ENCODE measurements at places on chromosomes 16 and 17. TPM values are rescaled to one million over a fixed set of nuclear protein-coding genes. Genes with fewer than 3 reads are reported as not detected.
A peak's percentile ranks its signal among the peaks of the same experiment; 100 is the strongest.

KLHDC4 gene
- 29.6 TPM for total RNA-seq

DNA sequence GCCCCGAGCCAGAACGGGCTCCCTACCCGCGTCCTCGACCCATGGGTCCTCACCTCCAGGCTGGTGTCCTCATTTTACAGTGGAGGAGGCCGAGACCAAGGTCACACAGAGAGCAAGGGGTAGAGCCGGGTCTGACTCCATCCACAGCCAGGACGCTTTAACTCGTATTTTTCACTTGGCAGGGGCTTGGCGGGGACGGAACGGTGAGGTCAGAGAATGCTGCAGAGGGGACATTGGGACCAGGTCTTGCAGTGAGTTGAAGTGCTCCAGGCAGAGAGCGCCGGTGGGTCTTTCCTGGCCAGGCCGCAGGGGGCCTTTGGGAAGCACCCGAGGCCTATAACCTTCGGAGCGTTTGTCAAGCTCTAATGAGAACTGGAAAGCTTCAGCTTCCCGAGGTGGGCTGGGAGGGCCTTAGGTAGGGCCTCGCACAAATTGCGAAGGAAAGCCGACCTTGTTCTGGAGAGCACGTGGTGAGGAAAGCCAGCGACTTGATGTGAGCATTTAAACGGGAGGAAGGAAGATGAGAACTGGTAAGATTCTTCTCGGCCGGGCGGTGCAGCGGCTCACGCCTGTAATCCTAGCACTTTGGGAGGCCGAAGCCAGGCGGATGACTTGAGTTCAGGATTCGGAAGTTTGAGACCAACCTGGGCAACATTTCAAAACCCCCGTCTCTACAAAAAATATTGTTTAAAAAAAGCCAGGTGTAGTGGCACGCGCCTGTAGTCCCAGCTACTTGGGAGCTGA, 908 bp upstream of the CLUH start:
- no peak for DNase-seq
- no peaks in the 10 kb centered on the region for H3K36me3 ChIP-seq
- H3K4me1 ChIP-seq: peaks cover 20% of the 10 kb centered on the region
- H3K4me3 ChIP-seq: peak overlapping the region; percentile 68
- H3K27me3 ChIP-seq: no peaks in the 10 kb centered on the region
- H3K27ac ChIP-seq: peak overlapping the region; percentile 0

DNA sequence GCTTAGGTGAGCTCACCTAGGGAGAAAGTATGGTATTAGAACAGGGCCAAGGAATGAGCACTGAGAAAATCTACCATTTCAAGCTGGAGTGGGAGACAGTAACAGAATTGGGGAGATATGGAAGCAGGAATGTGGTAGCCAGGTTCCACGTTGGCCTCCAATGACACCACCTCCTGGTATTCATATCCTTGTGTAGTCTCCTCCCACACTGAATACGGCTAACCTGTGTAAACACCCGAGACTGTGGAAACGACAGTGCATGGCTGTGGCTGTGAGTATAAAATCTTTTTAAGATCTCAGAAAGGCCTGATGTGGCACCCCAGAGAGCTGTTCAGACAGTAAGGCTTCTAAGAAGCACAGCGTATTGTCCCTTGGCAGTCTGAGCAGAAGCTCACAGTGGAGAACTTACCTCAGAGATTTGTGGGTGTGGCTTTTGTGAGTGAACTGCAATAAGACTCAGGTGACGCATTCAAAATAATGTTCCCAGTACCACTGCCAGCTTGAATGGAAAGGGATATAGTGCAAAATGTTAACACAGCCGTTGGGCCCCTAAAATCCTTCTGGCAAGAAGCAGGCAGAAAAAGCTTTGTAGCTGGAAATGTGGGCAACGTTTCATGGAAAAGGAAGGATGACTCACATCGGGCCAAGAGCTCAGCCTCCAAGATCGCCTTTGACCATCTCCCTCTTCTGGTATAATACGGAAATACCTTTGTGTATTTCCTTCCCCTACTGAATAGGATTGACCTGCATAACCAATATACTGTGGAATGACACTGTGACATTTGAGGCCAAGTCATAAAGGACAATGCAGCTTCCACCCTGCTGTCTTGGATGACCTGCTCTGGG, 14.4 kb downstream of the SDR42E1 start:
- H3K4me3 ChIP-seq: peak overlapping the region; percentile 6
- H3K27me3 ChIP-seq: no peaks in the 10 kb centered on the region
- no peaks in the 10 kb centered on the region for H3K36me3 ChIP-seq
- H3K4me1 ChIP-seq: peaks cover 14% of the 10 kb centered on the region
- H3K27ac ChIP-seq: peak overlapping the region; percentile 57
- peak; percentile 70 for DNase-seq

DNA sequence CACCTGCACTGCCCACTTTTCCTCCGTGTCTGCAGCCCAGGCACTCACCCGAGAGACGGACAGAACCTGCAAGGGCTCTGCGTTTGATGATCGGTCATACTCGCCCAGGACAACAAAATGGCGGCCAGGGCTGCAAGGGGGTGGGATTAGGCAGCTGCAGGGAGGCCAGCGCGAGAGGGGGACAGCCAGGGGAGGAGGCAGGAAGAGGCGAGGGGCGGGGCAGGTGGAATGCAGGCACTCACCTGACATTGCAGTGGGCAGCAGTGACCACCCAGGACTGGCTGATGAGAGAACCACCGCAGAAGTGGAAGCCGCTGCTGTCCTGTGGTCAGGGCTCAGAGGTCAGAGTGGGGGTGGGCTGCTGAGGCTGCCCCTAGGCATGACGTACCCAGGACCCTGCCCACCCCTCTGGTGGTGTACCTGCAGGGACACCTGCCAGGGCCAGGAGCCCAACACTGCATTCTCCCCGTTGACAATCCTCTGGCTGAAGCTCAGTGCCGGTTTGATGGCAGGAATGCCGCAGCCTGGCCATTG, 917 bp downstream of the CTRL start:
- H3K4me3 ChIP-seq: no peak overlapping the region
- peaks cover 14% of the 10 kb centered on the region for H3K4me1 ChIP-seq
- no peak overlapping the region for H3K27ac ChIP-seq
- DNase-seq: no peak
- H3K36me3 ChIP-seq: peaks cover 3% of the 10 kb centered on the region

OR1A1 gene
- total RNA-seq: not detected

MEIOC gene
- total RNA-seq: 0.55 TPM

FOXL1 gene
- 8.1 TPM for total RNA-seq

DNA sequence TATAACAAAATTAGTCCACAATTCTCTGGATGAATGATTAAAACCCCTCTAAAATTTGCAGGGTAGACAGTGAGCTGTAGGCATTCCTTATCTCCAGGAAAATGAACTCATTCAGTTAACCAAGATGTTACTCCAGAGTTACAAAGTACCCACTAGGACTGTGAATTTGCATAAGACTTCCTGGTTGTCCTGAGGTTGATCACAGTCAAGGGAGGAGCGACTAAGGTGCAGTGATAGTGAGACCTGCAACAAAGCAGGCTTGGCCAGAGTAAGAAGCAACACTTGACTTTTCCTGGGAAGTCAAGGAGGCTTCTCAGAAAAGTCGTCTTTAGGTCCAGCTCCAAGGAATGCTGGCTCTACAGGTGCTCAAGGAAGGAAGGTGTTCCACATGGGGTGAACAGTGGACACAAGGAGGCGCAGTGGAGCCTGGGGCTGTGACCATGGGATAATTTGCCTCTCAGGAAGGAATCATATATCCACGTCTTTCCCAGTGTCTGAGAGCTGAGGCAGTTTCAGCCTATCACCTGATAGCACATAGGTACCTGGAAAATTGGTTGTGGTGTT, 821.1 kb upstream of the EEF2KMT start:
- no peak overlapping the region for H3K27ac ChIP-seq
- H3K4me1 ChIP-seq: peaks cover 6% of the 10 kb centered on the region
- H3K27me3 ChIP-seq: no peaks in the 10 kb centered on the region
- H3K4me3 ChIP-seq: no peak overlapping the region

DNA sequence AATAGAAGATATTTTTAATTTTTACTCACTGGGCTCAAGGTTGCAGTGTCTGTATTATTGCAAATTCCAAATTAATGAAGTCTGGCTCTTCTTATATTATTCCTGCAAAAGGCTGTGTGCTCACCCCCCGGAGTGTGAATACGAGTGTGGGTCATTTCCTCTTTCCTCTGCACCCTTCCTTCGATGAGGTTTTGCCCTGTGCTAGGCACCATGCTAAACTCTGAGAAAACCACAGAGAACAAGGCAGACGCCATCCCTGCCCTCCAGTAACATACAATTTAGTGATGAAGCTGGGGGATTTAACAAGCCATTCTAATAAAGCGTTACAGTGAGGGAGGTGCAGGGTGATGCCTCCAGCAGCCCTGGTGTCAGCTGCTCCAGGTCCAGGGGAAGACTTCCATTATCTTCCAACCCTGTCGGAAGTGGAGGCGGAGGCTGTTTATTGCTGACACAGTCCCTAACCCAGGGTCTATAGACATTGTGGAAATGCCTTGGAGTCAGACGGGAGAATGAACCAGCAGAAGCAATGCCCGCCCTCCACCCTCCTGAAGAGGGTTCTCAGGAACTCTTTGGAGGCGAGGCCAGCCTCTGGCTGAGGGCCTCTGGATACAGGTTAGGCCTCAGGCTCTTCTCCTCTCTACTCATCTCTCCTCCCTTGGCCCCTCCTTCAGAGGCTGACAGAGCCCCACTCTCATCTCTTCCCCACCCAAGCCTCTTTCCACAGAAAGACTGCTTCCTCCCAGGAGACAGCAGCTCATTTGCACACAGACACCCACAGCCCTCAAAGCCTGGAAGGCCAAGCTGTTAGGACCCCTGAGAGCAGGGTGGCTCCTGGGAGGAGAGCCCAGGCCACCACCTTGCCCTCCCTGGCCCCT, 2.0 kb upstream of the ACE start:
- H3K36me3 ChIP-seq: no peaks in the 10 kb centered on the region
- H3K27me3 ChIP-seq: peaks cover 13% of the 10 kb centered on the region
- H3K4me1 ChIP-seq: peaks cover 24% of the 10 kb centered on the region
- no peak overlapping the region for H3K4me3 ChIP-seq
- no peak overlapping the region for H3K27ac ChIP-seq

UTS2R gene
- not detected for total RNA-seq

DNA sequence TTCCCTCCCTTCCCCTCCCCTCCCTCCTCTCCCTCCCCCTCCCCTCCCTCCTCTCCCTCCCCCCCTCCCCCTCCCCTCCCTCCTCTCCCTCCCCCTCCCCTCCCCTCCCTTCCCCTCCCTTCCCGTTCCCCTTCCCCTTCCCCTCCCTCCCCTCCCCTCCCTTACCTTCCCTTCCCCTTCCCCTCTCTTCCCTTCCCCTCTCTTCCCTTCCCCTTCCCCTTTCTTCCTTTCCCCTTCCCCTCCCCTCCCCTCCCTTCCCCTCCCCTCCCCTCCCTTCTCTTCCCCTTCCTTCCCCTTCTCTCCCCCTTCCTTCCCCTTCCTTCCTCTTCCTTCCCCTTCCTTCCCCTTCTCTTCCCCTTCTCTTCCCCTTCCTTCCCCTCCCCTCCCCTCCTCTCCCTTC, 61.1 kb downstream of the EMP2 start:
- no peaks in the 10 kb centered on the region for H3K27me3 ChIP-seq
- H3K36me3 ChIP-seq: no peaks in the 10 kb centered on the region
- H3K4me1 ChIP-seq: no peaks in the 10 kb centered on the region

GRCh38 chr17:68622423-68622822, 21.3 kb upstream of the FAM20A start:
- no peak overlapping the region for H3K27ac ChIP-seq
- no peaks in the 10 kb centered on the region for H3K4me1 ChIP-seq
- DNase-seq: no peak
- no peaks in the 10 kb centered on the region for H3K36me3 ChIP-seq

- H3K4me3 ChIP-seq: no peak overlapping the region
- no peak overlapping the region for H3K27ac ChIP-seq
- H3K36me3 ChIP-seq: no peaks in the 10 kb centered on the region
- no peaks in the 10 kb centered on the region for H3K27me3 ChIP-seq
- no peak for DNase-seq
Observed at GRCh38 chr16:9402293-9402860, 310.9 kb downstream of the HAPSTR1 start.

DNA sequence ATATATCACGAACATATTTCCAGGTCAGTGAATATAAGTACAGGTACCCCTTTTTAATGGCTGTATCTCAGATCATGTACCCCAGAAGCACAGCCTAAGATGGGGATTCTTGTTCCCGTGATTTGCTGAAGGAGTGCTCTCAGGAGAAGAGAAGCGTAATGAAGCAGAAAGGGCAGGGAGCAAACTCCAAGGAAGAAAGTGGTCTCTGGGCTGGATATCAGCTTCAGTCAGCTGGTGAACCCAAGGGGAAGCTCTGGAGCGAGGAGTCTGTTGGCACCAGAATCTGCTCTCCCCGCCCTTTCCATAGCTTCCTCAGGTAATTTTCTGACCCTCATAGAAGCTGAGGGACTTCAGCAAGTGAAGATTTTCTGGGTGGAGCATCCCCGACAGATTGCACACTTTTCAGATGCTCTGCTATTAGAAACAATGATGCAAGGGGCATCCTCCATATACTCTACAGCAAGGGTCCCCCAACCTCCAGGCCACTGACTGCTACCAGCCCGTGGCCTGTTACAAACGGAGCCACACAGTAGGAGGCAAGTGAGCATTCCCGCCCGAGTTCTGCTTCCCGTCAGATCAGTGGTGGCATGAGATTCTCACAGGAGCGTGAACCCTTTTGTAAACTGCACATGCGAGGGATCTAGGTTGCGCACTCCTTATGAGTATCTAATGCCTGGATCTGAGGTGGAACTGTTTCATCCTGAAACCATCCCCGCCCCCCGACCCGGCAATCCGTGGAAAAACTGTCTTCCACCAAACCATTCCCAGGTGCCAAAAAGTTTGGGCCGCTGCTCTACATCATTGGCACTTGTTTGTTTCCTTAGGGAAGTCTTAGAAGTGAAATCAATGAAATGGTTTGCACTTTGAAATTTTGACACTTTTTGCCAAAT, 4.4 kb downstream of the FAHD1 start:
- H3K27me3 ChIP-seq: no peaks in the 10 kb centered on the region
- DNase-seq: no peak
- H3K36me3 ChIP-seq: peaks cover 6% of the 10 kb centered on the region

DNA sequence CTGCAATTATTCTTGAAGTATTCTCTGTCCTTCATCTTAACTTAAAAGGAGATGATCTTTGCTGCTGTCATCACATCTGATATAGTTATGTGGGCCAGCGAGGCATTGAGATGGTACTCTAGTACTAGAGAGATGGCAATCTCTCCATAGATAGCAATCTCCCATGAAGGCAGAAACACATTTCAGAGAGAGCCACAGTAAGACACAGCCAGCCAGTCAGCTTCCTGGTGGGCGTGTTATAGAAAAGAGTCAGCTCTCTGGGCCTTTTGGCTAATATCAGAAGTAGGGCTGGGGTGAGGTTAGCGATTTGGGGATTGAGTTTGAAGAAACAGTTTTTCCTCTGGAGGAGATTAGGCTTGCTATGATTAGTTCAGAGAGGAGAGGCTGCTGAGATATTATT, 22.6 kb upstream of the EFCAB13 start:
- H3K27me3 ChIP-seq: no peaks in the 10 kb centered on the region
- peaks cover 13% of the 10 kb centered on the region for H3K4me1 ChIP-seq
- peaks cover 3% of the 10 kb centered on the region for H3K36me3 ChIP-seq
- H3K27ac ChIP-seq: no peak overlapping the region

KRTAP1-5 gene
- total RNA-seq: not detected

ZFP1 gene
- total RNA-seq: 9.3 TPM

- H3K36me3 ChIP-seq: no peaks in the 10 kb centered on the region
- H3K4me3 ChIP-seq: no peak overlapping the region
- H3K27ac ChIP-seq: no peak overlapping the region
- DNase-seq: no peak
- no peaks in the 10 kb centered on the region for H3K4me1 ChIP-seq
Observed at GRCh38 chr16:5003828-5004227, 29.9 kb downstream of the NAGPA start.

- DNase-seq: no peak
- peaks cover 50% of the 10 kb centered on the region for H3K27me3 ChIP-seq
- no peaks in the 10 kb centered on the region for H3K36me3 ChIP-seq
- H3K27ac ChIP-seq: no peak overlapping the region
- H3K4me1 ChIP-seq: peaks cover 15% of the 10 kb centered on the region
- H3K4me3 ChIP-seq: no peak overlapping the region
Observed at GRCh38 chr17:47855737-47856136, 4.8 kb upstream of the SP6 start.
